ENCODE measurements at places on chromosomes 6 and 20.

GRCh38 chr6:89944181-89944755, 50.0 kb downstream of the GJA10 start:
- no peak for DNase-seq

- DNase-seq: no peak
Observed at GRCh38 chr20:20411402-20411801, 43.5 kb downstream of the INSM1 start.

DNA sequence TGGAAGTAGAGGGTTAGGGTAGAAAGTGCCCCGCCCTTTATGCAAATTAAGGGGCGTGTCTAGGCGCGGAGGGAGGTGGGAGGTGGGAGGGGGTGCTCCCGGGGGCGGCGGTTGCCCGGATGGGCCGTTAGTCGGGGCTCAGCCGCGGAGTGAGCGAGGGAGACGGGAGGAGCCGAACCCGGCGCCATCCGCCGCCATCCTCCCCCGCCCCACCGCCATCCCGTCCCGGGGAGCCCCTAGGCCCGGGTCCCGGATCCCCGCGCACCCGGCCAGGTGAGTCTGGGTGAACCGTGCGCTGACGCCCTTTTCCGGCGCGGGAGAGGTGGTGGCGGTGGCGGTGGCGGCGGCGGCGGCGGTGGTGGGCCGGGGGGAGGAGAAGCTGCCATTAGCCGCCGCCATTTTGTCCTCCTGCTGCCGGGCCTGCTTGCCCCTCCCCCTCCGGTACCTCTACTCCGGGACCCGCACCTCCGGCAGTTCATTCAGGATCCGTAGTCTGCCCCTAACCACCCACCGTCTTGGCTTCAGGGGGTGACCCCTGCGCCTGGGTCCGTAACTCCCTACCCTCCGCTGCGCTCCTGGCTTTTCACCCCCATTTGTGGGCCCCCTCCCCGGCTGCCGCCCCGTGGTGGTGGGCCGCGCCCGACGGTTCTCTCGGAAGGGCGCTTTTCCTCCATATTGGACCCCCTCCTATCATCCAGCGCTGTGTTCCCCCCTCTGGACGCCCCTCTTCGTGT, at the start of gene PRRC2A:
Gene PRRC2A (plus strand): TSS at position 130 of the 734 bp plus-strand sequence. CDS start 2,075 bp downstream, outside the sequence.
- peak; percentile 49 for DNase-seq

- DNase-seq: no peak
Observed at GRCh38 chr6:168128631-168129291, 49.7 kb upstream of the FRMD1 start.

- no peak for DNase-seq
Observed at GRCh38 chr20:6169251-6169650, 46.4 kb upstream of the FERMT1 start.

DNA sequence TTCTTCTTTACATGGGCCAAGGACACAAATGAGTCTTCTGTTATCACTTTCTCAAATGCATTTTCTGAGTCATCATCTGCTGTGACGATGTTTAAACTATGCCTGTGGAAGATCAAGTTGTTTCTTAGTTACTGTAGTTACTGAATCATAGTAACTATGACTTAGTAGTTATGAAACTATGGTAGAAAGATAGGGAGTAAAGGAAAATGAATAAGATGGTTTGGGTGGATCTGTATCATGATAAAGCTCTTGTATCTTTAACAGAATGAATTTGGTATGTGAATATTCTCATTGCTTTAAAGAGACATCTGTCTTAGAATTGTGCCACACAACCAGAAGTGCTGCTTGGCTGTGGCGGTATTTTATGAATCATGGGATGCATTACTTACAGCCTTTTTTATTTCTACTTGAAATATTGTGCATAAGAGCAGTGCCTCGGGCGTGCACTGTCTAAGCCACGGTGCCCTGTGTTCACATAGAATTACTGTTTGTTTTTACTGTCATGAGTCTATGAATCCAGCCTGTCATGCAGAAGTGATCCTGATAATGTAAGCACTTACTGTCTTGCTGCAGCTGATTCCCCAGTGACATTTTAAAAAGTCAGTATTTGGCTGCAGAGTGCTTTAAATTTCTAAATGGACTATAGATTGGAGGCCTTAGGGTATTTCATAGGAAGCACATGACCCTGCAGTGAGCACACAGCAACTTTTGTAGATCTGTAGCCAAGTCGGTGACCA, 215.2 kb downstream of the TMEM242 start:
- peak; percentile 69 for DNase-seq

DNA sequence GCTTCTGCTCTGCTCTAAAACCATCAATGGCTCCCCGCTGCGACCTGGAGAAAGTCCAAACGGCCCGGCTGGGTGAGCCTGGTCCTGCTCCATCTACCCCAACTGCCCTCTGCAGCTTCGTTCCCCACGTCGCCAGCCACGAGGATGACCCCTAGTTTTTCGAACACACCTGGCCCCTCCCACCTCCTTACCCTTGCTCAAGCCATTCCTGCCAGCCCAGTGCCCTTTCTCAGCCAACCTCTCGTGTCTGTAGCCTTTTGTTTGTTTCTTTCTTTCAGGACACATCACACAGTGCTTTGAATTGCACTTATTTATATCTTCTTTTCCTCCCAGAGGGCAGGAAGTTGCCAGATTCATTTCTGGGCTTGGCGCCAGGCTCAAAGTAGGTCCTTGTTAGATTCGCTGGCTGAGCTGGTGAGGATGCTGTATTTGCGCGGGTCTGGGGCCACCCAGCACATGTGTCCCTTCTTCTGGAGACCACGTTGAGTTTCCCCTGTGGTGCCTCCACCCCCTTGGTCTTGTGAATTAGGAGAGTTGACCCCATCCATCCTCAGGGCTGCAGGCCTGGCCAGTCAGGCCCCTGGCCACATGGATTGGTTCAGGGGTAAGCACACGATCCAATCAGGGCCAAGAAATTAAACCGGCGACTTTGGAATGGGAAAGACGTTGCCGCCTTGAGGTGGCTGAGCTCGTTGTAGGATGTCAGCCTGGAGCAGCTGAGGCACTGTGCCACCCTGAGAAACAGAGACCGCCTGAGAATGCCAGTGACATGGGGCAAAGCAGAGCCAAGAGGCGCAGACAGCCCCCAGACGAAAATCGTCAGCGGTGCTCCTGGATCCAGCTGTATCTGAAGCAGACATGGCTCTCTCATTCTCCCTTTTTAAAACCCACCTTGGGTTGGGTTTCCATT, 156.0 kb downstream of the CEBPB start:
- peak; percentile 40 for DNase-seq

DNA sequence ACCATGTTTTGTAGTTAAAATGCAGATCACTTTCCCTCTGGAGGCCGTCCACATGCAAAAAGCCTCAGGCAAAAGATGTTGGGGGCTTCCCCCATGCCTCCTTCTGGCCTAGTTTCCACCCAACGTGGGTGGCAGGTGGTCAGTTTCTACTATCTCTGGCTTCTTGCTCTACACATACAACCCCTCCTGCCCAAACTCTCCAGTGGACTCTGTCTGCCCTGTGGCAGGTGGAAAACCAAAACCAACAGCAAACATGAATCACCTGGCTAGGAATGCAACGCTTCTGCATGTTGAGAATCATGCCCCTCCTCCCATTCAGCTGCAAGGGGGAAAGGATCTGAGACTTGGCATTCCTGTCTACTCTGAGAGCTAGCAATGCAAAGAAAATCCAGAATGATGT, 94.8 kb downstream of the MBOAT1 start:
- no peak for DNase-seq

DNA sequence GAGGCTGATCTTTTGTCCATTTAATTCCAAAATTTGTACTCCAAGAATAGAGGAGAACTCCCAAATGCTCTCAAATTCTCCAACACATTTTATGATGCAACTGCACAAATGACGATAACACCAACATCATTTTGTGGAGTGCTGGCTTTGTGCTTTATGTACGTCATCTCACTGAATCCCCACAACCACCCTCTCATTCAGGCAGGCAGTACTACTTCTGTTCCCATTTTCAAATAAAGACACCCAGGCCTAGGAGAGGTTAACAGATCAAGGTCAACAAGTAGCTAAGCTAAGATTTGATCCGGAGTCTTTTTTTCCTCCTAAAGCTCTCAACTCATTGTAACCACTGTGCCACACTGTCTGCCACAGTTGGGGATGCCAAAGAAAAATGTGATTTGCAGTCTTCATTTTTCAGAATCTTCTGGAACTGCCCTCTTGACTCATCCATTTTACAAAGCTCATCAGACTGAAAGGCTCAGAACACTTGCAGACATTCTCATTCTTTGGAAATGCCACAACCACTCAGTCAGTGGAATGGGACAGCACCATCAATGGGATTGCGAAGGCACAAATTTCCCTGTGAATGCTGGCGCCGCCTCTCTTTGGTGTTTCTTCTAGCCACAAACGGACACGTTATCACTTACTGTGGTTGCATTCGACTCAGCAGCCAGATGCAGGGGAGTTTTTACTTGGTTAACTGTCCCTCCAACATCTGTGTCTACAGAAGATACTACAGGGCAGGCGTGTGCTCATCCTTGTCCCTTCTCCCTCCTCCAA, 184.4 kb downstream of the GJA10 start:
- no peak for DNase-seq

DNA sequence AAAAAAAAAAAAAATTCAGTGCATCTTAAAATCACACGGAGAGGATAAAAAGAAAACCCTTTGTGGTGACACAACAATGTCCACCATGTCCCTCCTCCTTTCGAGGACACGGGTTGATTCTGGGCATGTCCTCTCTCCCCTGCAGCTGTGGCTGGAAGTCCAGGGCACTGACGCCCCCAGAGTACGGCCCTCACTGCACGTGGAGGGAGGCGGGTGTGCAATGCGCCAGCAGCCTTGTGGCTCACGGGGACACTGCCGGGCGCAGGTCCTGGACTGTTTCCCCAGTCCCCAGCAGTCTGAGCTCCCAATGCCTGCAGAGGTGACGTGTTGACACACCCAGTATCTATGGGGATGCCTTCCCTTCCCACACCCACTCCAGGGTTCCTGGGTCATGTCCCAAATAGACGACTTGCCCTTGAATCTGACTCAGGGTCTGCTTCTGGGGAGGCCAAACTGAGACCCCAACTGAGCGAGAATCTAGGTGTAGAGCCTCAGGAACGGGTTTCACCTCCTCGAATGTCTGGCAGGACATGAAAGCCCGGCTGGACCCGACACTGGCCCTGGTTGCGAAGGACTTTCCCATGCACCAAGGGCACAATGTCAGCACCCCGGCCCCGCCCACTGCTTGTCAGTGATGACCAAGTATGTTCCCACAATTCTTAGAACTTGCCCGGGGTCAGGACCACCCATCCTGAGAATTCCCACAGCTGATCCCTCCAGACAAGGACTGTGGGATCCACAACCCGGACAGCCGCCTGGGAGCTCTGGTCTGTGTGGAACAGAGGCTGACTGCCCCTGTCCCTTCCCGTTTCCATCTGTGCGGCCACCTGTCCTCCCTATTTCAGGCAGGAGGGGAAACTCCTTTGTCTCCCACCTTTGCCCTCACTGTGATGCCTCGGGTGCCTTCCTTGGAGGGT, 425.1 kb upstream of the SULF2 start:
- no peak for DNase-seq

- DNase-seq: no peak
Observed at GRCh38 chr6:3778701-3779573, 27.4 kb upstream of the PXDC1 start.

GRCh38 chr6:56570413-56571359, 72.0 kb downstream of the DST start:
- DNase-seq: no peak

- DNase-seq: no peak
Observed at GRCh38 chr6:107509506-107509905, 19.6 kb downstream of the SOBP start.

DNA sequence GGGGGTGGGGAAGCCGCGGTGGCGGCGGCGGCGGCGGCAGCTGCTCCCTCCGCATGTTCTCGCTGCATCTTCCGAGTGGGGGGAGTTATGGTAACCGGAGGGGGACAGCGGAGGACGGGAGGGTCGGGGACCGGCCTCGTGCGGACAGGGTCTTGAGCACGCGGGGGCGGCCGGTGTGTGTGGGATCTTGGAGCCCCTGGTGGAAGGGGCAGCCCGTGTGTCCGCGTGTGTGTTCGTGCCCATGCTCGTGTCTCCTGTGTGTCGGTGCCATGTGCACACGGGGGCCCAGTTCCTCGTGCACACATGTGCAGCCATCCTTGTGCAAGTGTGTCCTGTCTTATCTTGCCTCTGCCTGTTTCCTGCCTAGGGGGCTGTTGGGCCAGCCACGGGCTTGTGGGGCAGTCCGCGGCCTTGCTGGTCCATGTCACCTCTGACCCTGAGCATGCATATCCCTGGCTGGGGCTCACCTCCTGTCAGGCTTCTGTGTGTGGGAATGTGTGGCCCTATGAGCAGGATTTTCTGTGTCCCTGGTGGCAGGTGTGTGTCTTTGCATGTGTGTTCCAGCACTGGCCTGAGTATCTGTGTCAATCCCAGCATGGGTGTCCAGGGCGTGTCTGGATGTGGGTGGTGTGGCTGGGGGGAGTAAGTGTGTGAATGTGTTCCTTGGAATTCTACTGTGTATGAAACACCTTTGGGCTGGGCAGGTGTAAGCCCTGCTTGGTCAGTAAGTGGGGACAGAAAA, 8.5 kb downstream of the SYNGAP1 start:
- no peak for DNase-seq

DNA sequence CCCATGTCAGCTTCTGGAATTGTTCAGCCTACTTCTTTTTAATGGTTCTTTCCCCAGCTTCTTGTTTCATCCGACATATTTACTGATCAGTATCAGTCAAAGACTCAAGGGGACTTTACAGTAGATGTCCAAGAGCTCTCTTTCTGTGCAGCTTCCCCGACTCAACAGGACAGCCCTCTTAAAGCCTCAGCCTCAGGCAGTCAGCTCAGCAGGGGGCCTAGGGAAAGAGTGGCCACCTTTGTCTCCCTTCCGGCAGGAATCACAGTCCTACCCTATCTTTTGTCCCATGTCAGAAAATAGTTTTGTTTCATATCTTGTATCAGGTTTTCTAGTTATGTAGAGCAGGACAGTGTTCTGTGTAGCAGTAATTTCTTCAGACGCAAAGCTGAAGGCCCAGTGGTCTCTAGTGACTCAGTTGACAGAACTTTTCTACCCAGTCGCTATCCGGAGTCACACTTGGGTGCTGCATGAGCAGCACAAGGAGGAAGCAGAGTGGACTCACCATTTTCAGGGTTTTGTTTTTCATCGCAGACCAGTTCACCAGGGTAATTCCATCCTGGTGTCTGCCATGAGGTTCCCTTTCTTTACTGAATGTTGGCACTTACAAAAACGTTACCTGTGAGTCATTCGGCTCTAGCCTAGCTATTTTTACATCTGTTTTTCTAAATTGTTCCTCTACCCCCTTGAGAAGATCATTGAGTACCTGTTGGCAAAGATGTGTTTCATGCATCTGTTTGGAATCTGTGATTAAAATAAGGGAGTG, 47.7 kb downstream of the SPATA2 start:
- no peak for DNase-seq

- DNase-seq: no peak
Observed at GRCh38 chr6:2179950-2180349, 65.5 kb downstream of the GMDS start.

DNA sequence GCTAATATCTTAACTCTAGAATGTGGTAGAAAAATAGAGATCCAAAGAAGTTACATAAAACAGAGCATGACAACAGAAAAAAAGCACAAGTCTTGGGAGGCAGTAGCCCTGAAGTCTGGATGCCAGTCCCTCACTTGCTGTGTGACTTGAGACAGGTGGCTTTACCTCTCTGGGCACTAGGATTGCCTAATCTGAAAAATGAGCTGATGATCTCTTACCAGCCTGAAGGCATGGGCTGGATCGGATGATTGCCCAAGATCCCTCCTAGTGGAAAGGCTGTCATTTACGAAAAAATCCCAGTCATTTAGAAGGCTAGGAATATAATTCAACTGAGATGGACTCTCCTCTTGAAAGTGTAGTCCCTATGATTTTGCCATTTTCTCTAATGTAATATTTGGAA, 10.9 kb upstream of the GCM1 start:
- DNase-seq: no peak

Data from large intestine (tissue), 12 donors.